ENCODE measurements at places on chromosomes 12 and 14.

- DNase-seq = peak; percentile 68
Measured at GRCh38 chr12:13362260-13362841, 165.8 kb downstream of the EMP1 start.

DNA sequence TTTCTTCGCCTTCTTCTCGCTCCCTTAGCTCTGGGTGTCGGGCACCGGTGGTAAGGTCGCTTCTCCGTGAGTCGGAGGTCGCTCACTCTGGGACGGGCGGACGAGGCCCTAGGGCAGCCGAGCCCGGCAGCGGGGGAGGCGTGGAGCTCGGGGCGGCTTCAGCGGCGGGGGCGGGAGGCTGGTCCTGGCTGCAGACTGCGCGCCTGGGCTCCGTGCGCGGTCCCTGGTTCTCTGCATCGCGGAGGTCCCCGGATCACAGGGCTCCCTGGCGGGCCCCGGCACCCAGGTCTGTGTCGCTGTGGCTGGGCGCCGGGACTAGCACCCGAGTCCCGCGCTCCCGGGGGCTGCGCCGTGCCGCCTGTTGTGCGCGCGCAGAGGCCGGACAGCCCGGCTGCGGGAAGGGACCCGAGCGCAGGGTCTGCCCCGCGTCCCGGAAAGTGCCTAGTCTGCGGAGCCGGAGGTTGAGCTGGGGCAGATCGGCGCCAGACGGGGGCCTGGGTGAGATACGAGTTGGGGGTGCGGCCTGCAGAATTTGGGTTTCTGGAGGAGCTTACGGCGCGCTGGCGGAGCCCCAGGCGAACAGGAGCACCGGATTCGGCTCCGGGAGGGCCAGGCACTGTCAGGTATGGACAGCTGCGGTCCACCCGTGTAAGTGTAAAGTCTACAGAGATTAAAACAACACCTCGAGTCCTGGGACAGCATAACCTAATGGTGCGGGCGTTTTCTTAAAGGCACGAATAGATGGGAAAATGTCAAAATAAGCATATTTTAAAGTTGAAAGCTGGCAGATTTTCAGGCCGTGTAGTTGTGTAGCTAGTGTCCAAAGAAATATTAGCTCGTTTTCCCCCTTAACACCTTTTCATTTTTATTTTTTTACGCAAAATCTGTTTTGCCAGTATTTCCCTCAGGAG, 713 bp downstream of the FRMD6 start:
- no peak for DNase-seq

DNA sequence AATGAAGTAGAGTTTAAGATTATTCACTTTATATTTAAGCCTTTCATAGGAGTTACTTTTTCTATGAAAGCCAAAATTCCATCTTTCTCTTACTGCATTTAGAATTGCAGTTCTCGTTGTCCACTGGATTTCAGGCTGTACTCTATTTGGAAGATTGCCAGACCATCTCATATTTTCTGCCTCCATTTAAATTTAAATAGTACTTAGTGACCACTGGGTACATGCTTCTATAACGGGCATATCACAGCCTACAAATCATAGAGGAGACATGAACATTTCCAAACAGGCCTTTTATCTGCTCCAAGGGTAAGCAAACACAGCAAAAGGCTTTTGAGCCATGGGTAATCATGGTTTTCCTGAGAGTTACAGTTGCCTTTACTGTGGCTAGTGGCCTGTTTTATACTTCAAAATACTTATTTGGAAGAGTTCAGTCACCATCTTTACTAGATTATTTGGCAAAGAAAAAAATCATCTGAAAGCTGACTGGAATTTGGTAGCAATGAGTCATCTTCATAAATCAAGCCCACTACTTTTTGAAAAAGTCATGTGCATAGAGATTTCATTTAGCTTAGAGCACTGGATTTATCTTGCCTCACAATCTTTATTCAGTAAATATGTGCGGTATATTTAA, 15.7 kb downstream of the ANO6 start:
- DNase-seq = no peak

- no peak for DNase-seq
Measured at GRCh38 chr14:56561606-56562005, 18.0 kb upstream of the TMEM260 start.

DNA sequence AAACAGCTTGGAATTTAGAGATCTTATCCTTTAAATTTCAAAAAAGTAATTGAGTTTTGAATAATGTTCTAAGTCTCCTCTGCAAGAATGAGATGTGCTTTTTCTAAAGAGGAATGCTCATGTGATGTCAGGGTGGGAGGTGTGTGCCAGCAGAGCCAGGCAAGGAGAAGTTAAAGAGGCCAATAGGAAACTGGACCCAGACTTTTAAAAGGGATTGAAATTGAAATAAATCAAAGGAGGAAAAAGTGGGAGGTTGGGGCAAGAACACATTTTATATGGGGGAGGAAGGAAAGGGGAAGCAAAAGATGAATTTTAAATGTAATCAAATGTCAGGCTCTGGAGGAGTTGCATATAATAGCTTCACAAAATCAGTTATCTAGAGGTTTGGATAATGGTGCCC, 126.1 kb downstream of the FIGNL2 start:
- DNase-seq = no peak

DNA sequence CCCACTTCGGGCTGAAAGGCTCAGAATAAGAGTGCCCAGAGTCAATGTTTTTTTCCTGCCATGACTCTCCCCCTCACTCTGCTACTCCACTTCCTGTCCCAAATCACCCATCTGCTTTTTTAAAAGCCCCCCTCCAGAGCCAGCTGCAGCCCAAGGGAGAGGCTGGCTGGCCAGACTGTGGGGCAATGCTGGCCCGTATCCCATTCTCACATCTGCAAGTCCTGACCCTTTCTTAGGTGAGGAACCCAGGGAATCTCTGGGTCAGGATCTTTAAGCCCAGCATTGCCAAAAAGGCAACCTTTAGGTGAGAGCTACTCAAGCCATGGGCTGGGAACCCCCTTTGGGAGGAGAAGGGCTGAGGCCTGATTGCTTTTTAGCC, 1.7 kb upstream of the ITGA5 start:
- no peak for DNase-seq

DNA sequence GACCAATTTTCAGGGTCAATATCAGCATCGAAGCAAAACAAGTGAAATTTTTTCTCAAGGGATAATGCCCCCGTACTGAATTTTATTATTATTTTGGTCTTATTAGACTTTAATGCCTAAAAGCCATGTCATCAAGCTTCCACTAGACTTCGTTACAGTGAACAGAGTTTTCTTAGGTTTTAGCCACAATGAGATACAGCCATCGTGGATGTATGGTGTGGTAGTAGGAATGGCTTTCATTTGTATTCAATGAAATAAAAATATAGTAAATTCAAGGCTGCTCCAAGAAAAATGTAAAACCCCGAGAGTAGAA, 11.7 kb downstream of the TAOK3 start:
- no peak for DNase-seq

DNA sequence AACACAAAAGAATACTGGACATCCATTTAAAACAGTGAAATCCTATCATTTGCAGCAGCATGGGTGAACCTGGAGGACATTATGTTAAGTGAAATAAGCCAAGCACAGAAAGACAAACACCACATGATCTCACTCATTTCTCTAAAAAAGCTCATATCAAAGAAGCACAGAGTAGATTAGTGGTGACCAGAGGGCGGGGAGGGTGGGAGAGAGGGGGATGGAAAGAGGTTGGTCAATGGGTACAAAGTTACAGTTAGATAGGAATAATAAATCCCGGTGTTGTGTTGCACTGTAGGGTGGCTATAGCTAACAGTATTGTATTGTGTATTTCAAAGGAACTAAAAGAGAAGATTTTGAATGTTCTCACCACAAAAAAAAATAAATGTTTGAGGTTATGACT, 52.4 kb downstream of the DUSP6 start:
- DNase-seq = no peak

DNA sequence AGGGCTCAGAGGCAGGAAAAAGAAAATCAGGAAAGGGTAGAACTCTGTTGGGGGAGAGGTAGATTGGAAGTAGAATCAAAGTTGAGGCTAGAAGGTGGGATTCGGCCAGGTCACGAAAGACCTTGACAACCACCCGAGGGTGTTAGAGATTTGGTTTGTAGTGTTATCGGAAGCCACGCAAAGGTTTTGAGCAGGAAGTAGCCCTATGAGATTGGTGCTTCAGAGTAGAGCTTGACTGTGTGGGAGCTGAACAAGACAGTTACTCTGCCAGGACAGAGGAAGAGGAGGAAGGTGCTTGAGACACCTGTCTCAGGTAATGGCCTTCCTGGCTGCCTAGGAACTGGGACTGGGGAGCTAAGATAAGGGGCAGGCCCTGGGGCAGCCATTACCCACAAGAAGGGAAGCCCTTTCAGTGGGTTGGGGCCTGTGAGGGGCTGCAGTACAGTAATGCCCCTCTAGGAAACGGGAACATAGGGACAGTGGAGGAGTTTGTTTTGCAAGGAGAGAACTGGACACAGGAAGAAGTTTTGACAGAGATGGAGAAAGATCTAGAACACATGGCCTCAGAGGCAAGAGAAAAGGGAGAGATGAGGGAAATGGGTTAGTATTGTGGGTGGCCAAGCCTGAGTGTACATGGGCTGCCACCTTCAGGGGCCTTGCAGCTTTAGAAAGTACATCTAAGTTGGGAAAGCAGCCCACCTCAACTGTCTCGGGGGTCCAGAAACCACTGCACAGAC, 73.5 kb downstream of the RIN3 start:
- no peak for DNase-seq

GRCh38 chr12:40106655-40107054, 774 bp upstream of the SLC2A13 start:
- DNase-seq = peak; percentile 15

- DNase-seq = no peak
Measured at GRCh38 chr12:11731455-11731854, 82.0 kb downstream of the ETV6 start.

GRCh38 chr12:6172862-6173261, 27.3 kb upstream of the CD9 start:
- DNase-seq = no peak

Measured in GM20000 (cell line).